Left colon (tissue), 2 donors: ENCODE measurements at places on chromosomes 3 and 15.

- no peak for DNase-seq
Measured at GRCh38 chr3:23829242-23829934, 23.6 kb downstream of the UBE2E1 start.

DNA sequence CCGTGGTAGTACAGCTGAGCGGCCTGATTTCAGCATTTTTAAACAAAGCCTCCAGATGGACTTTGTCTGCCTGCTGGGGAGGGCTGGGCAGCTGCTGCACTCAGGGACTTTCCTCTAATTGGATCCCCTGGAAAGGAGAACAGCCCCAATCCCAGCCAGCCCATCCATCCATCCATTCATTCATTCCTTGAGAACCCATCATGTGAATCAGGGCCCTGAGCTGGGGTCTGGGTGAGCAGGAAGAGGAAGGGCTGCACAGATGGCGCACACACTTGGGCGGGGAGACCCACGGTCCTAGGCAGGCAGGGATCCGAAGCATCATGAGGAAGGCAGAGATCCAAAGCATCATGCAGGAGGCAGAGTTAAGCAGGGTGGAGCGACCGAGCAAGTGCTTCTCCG lies 45.7 kb downstream of the TPRA1 start:
- DNase-seq: no peak

DNA sequence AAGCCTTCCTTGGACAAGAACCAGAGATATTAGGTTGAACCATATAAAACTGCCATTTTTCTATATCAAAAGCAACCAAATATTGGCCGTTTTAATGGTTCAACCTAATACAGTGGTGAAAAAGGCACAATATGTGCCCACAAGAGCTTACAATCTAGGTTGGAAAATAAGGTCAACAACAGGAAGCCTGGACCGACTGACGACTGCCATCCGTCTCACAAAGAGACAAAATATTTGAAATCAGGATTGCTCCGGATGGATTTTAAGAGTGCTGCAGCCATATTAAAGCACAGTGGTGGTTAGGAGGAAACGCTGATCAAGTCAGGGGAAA lies 1.4 kb downstream of the AHSG start:
- no peak for DNase-seq

DNA sequence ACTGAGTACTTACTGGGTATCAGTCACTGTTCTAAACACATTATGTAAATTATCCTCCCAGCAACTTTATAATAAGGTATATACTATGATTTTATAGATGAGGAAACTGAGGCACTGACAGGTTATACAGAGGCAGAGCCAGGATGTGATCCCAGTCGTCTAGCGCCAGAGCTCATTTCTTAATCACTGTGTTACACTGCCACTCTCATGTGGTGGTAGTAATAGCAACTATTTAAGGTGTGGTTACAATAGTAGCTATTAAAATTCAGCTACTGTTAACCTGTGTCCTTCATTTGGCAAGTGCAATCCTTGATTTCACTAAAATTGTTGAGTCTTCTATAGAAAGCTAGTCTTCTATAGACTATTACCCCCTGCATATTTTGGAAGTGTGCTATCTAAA lies 43.1 kb upstream of the TRPC1 start:
- no peak for DNase-seq

DNA sequence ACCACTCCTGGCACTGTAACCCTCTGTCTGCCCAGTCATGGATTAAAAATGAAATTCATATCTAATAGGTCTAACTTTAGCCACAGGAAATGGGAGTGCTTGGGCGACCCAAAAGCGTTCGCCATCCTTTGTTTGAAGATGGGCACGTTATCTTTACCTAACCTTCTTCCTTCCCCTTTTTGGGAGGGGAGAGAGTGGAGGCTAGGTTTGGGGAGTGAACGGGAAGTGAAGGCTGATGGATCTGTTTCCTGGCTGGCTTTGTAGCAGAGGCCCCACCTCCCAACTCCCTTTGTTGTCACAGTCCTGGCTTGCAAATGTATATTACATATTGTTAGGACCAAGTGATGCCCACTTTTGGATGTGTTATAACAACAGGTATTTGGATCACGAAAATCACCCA lies 98.1 kb upstream of the ARHGEF3 start:
- DNase-seq: no peak

GRCh38 chr15:99645543-99645935 lies 79.8 kb downstream of the MEF2A start:
- DNase-seq: no peak

DNA sequence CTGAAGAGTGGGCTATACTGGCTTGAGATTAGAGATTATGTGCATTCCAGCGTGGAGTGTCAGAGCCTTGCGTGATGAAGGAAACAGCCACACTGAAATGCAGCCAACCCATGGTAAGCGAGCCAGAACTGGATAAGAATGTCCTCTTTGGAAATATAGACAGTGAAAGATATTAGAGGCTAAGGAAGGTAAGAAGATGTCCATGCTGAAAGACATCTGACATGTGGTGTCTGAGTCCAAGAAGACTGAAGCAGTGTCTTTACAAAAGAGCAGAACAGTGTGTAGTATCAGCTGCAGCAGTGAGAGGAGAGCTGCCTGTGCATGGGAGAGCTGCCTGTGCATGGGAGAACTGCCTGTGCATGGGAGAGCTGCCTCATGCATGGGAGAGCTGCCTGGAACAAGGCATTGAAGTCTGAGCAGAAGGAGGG lies 672.2 kb downstream of the DIPK2A start:
- no peak for DNase-seq

DNA sequence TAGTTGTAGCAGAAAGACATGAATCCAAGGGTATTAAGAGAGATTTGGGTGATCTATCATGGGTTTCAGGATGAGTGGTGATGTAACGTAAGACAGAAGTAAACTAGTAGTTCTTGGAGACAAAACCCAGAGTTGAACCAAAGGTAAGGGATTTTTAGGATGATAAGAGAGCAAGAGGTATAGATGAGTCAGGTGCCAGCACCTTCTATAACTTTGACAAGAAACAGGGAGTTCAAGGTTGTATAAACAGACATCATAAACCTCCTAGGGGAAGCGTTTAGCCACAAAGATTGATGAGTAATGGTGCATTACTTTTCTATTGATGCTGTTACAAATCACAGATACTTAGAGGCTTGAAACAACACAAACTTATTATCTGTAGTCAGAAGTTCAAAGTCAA lies 447.3 kb upstream of the ARHGEF26 start:
- no peak for DNase-seq

DNA sequence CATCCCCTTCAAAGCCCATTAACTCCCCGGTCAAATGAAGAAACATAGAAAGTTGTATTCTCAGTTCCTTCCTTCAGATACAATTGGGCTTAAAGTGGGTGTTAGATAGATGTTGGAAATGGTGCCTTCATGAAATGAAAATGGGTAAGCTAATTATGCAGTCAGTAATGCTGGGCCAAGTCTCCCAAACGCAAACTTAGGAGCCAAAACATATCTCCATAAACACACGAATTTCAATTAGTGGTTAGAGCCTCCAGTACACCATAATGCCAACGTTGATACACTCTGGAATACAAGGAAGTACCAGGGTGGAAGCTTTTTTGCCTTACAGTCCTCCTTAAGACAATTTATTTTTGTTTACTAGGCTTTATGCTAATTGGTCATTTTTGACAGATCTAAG lies 1059.0 kb downstream of the TUSC7 start:
- DNase-seq: no peak

GRCh38 chr15:83477172-83477807 lies 30.1 kb downstream of the SH3GL3 start:
- DNase-seq: no peak

DNA sequence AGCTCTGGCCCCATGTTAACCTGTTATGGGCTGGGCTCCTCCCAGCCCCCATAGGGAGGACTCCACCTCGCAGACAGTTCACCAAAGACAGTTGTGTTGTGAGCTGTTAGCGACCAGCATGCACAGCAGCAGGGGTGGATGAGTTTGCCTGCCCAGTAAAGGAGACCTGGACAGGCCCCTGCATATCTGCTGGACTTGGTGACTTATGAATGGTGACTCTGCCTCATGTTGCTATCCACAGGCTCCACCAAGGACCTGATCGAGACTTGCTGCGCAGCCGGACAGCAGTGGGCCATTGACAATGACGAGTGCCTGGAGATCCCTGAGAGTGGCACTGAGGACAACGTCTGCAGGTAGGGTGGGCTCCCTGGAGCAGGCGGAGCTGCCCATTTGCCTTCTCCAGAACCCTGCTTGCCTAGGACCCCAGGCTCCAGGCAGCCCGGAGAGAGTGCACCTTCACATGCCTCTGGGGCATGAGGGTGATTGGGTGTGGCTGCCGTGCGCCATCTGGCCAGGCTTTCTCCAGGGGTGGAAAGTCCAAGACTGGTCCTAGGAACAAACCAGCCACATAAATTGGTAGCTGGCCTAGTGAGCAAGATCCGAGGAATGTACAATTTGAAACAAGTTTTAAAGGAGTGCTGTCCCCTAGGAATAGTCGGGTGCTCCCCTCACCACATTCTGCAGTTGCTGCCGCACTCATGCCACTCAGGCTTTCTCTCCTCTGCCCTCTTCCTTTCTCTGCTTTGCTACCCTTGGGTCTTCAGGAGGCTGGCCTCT lies 59.1 kb downstream of the FBLN2 start:
- no peak for DNase-seq

DNA sequence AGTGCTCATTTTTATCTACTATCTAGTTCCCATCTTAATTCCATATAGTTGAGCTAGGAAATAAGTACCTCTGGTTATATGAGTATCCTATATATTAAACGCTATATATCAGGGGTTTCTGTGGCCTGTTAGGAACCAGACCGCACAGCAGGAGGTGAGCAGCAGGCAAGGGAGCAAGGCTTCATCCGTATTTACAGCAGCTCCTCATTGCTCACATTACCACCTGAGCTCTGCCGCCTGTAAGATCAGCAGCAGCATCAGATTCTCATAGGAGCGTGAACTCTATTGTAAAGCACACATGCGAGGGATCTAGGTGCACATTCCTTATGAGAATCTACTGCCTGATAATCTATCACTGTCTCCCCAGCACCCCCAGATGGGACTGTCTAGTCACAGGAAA lies 23.0 kb downstream of the GSK3B start:
- DNase-seq: no peak

DNA sequence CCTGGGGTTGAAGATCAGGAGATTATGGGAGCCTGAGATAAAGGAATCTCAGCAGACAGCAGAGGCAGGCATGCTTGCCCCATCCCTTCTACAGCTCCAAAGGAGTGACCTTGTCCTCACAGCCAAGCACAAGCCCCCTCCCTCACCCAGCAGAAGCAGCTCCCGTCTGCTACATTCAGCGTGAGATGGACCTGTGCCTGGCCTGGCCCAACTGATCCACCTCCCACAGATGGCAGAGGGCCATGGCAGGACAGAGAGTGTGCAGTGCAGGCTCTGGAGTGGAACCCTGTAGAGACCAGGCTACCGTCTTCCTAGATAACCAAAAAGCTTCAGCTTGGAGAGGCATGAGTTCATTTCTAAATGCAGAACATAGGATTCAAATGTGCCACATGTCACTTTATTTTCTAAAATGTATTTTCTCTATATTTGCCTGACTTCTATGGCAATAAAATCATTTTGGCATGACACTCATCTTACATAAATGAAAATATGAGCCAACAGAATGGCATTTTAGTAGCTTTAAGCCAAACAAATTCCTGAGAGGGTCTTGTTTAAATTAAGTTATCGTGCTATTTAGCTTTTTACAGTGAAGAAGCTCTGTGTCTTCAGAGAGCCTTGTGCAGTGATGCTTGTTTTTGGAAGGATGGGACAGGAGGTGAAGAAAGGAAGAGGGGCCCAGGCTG lies 43.7 kb downstream of the SLC12A8 start:
- no peak for DNase-seq

DNA sequence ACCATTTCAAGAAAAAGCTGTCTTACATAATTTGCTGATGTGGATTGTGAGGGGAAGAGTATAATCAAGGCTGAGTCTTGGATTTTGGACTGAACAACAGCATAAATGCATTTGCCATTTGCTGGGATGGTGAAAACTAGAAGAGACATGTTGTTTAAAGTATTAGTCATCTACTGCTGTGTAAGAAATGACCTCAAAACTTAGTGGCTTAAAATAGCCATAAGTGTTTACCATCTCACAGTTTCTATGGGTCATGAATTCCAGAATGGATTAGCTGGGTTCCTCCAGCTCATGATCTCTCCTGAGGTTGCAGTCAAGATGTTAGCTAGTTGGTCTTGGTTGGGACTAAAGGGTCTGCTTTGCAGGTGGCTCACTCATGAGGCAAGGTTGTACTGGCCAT lies 66.2 kb downstream of the SCN11A start:
- no peak for DNase-seq

- peak; percentile 23 for DNase-seq
Measured at GRCh38 chr3:127546970-127547733, 43.4 kb downstream of the TPRA1 start.

DNA sequence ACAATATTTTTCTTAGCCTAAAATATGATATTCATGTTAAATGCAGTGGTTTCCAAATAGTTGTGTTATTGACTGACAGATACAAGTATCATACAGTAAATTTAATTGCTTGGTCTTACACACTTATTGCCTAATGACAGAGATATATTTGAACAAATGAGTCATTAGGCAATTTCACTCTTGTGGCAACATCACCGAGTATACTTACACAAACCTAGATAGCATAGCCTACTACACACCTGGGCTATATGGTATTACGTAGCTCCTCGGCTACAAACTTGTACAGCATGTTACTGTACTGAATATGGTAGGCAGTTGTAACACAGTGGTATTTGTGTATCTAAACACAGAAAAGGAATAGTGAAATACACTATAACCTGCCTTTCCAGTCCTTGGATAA lies 50.3 kb downstream of the SERPINI1 start:
- DNase-seq: no peak

GRCh38 chr3:69541711-69542088 lies 155.8 kb upstream of the FRMD4B start:
- DNase-seq: no peak

DNA sequence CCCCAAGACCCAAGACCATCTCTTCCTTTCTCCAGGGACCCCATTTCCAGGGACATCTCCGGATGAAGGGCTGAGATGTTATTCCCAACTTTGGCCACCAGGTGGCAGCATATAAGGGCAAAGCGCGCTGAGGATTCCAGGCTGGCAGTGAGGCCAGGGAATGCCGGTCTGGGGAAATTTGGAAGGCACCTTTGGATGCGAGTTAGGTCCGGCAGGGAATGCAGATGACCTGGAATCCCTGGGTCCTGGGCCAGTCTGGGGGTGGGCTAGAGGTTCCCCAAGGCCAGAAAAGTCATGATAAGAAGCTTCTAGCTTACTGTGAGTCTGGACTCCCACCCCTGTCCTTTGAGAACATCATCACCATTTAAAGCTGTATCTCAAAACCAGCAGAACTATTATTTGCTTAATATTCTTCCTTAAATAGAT lies 1.6 kb upstream of the CHST13 start:
- no peak for DNase-seq
